Aorta (tissue), 5 donors: ENCODE measurements at places on chromosomes 11 and 22. TPM values are rescaled to one million over a fixed set of nuclear protein-coding genes. Genes with fewer than 3 reads are reported as not detected.

APOA1 gene
- total RNA-seq, result not detected

CALCA gene
- 0.97 TPM for total RNA-seq

TEX54 gene
- total RNA-seq, result not detected

LINC01488 gene
- total RNA-seq, result not detected

C11orf87 gene
- not detected for total RNA-seq

CATSPERZ gene
- not detected for total RNA-seq

GRCh38 chr11:1555713-1556153 lies 16.3 kb downstream of the DUSP8 start:
- H3K4me3 ChIP-seq, result no peak overlapping the region
- no peaks in the 10 kb centered on the region for H3K36me3 ChIP-seq
- H3K4me1 ChIP-seq, result no peaks in the 10 kb centered on the region
- H3K27me3 ChIP-seq, result no peaks in the 10 kb centered on the region

GRCh38 chr11:116928102-116928777 lies 90.8 kb upstream of the APOA1 start:
- H3K4me1 ChIP-seq, result no peaks in the 10 kb centered on the region
- no peak for DNase-seq
- no peak overlapping the region for H3K27ac ChIP-seq
- H3K36me3 ChIP-seq, result peaks cover 4% of the 10 kb centered on the region
- H3K27me3 ChIP-seq, result no peaks in the 10 kb centered on the region

GRCh38 chr11:65727865-65728264 lies 7.3 kb upstream of the RNASEH2C start:
- H3K27me3 ChIP-seq, result no peaks in the 10 kb centered on the region
- no peak overlapping the region for H3K4me3 ChIP-seq
- H3K27ac ChIP-seq, result no peak overlapping the region
- DNase-seq, result no peak
- no peaks in the 10 kb centered on the region for H3K36me3 ChIP-seq

GRCh38 chr22:48513929-48514328 lies 1313.7 kb downstream of the BRD1 start:
- H3K27me3 ChIP-seq, result no peaks in the 10 kb centered on the region
- no peak for DNase-seq
- no peaks in the 10 kb centered on the region for H3K36me3 ChIP-seq
- no peak overlapping the region for H3K27ac ChIP-seq
- H3K4me3 ChIP-seq, result no peak overlapping the region

GRCh38 chr22:39315389-39315788 lies 4.0 kb downstream of the RPL3 start:
- H3K4me1 ChIP-seq, result no peaks in the 10 kb centered on the region

GRCh38 chr11:121762820-121763219 lies 310.1 kb upstream of the SORL1-AS1 start:
- H3K36me3 ChIP-seq, result no peaks in the 10 kb centered on the region
- no peaks in the 10 kb centered on the region for H3K4me1 ChIP-seq
- no peak overlapping the region for H3K4me3 ChIP-seq
- no peaks in the 10 kb centered on the region for H3K27me3 ChIP-seq
- peak; percentile 51 for DNase-seq

- H3K4me3 ChIP-seq, result no peak overlapping the region
- H3K27me3 ChIP-seq, result no peaks in the 10 kb centered on the region
- no peak for DNase-seq
- H3K36me3 ChIP-seq, result no peaks in the 10 kb centered on the region
- no peak overlapping the region for H3K27ac ChIP-seq
Observed at GRCh38 chr11:124930799-124931198, 5.0 kb downstream of the HEPACAM start.

GRCh38 chr11:103091064-103091800 lies 728 bp downstream of the DCUN1D5 start:
- H3K4me1 ChIP-seq, result no peaks in the 10 kb centered on the region
- no peaks in the 10 kb centered on the region for H3K36me3 ChIP-seq
- DNase-seq, result peak; percentile 80
- H3K27ac ChIP-seq, result no peak overlapping the region

DNA sequence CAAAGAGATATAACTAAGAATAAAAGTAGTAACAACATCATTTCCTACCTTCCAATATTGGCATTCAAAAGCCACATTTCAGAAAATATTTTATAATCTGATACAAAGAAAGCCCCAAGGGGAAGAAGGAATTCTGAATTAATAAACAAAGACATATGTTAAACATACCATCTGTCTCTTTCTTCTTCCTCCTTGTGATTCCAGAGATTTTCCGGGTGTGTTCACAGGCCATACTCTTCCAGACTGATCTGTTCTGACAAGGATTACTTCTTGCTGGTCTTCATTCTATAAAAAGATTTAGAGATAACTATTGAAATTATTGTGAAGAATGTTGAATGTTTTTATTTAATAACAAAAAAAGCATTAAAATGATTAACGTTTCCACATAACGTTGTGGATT lies 65.0 kb downstream of the CWF19L2 start:
- DNase-seq, result no peak
- no peaks in the 10 kb centered on the region for H3K27me3 ChIP-seq
- H3K4me1 ChIP-seq, result no peaks in the 10 kb centered on the region

DNA sequence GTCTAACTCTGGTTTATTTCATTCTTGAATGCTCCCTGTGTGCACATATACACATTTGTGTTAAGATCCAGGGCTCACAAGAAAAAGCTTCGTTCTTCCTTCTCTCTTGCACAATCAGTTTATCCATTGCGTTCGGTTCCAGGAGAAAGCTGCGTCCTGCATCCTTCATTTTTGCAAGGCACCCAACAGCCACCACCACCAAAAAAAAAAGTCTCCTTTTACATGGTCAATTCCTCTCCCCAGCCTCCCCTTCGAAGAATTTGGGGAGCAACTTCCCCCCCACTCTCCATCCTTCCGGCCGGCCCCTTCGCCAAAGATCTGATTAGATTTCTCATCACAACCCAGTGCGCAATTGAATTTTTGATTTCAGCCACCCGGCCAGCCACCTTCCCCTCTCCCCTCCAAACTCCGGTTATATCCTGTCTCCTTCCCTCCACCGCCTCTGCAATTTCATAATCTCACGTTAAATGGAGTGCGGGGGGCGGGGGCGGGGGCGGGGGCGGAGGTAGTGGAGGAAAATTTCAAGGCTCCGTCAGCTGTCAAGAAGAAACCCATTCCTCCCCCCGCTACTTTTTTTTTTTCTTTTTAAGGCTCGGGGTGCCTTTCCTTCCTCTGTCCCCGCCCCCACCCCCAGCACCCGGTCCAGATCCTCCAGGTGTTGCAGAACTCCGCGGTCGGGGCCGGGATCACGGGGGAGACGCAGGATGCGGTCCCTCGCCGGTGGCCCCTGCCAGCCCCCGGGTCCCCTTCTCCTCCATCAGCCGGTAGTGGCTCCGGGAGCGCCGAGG lies 1166.5 kb downstream of the LRRC4C start:
- no peaks in the 10 kb centered on the region for H3K36me3 ChIP-seq
- H3K4me1 ChIP-seq, result no peaks in the 10 kb centered on the region
- no peak for DNase-seq
- H3K27ac ChIP-seq, result no peak overlapping the region

DNA sequence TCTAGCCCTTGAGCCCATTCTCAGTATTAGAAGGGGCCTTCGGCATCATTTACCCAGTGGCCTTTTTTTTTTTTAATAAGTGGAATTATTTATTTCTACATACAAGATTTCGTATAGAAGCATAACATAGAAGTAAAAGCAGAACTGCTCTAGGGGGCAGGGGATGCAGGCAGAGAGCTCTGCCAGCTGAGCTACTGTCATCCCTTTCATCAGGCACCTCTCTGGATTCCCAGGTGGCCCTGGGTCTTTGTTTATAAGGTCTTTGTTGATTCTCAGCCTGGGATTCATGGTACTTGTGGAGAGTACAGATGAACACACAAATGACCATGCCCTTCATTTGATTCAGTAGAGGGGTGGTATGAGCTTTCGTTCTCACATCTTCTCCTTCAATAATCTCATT lies 66.4 kb downstream of the GAB2 start:
- H3K4me3 ChIP-seq, result no peak overlapping the region
- no peaks in the 10 kb centered on the region for H3K36me3 ChIP-seq
- H3K4me1 ChIP-seq, result peaks cover 13% of the 10 kb centered on the region
- no peak for DNase-seq
- no peaks in the 10 kb centered on the region for H3K27me3 ChIP-seq

DNA sequence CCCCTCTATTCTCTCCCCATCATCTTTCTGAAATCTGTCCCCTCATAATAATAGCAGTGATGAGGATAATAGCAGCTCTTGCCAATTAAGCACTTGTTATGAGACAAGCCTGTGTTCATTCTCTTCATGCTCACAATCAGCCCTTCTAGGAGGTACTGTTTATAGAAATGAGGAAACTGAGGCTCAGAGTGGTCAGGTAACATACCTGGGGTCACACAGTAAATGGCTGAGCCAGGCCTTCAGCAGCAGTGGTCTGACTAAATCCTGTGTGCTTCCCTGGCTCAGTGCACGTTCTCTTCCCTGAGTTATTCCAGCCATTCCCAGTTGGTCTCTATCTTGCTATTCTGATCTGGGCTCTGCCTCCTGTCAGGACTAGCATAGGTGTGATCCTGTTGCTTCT lies 3.8 kb upstream of the CNIH2 start:
- H3K27ac ChIP-seq, result no peak overlapping the region
- DNase-seq, result no peak
- no peaks in the 10 kb centered on the region for H3K27me3 ChIP-seq

GRCh38 chr22:26170795-26171580 lies 1.7 kb downstream of the SEZ6L start:
- H3K27ac ChIP-seq, result no peak overlapping the region
- H3K27me3 ChIP-seq, result no peaks in the 10 kb centered on the region

- H3K36me3 ChIP-seq, result no peaks in the 10 kb centered on the region
- H3K27me3 ChIP-seq, result no peaks in the 10 kb centered on the region
- H3K27ac ChIP-seq, result no peak overlapping the region
- no peak for DNase-seq
- H3K4me1 ChIP-seq, result no peaks in the 10 kb centered on the region
Observed at GRCh38 chr11:44198146-44198724, 102.8 kb downstream of the EXT2 start.

DNA sequence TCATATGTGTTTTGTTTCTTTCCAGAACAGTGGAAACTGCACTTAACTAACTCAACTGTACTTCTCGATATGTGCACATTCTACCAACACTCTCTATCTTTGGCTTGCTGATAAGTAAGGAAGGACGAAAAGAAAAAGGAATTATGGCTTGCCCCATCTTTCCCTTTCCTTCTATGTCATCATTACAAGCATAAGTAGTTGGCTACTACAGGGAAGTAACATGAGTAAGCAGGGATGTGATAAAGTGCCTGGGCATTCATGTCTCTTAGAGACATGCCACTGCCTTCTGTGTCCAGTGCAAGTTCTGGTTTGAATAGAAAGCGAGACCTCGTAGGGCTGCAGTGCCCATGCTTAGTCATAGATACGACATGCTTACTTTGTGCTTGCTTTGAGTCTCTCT lies 342.5 kb downstream of the ETS1 start:
- no peak overlapping the region for H3K4me3 ChIP-seq
- no peak overlapping the region for H3K27ac ChIP-seq
- no peaks in the 10 kb centered on the region for H3K36me3 ChIP-seq
- no peak for DNase-seq

DNA sequence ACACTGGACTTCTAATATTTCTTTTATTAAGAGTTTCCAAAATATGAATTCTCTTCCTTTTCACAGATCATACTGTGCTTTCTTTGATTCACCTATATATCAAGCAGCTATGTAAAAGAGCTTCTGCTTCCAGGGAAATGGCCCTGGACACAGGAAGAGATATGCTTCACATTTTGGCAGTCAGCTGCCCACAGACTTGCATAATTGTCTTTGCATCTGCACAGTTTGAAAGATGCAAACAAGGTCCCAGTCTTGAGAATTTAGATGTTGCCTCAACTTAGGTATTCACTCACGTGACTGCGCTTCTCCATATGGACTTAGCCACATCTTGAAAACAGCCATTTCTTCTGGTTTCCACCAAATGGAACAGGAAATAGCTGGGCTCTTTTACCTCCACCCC lies 92.3 kb upstream of the POU2AF2 start:
- no peaks in the 10 kb centered on the region for H3K4me1 ChIP-seq
- DNase-seq, result no peak

DNA sequence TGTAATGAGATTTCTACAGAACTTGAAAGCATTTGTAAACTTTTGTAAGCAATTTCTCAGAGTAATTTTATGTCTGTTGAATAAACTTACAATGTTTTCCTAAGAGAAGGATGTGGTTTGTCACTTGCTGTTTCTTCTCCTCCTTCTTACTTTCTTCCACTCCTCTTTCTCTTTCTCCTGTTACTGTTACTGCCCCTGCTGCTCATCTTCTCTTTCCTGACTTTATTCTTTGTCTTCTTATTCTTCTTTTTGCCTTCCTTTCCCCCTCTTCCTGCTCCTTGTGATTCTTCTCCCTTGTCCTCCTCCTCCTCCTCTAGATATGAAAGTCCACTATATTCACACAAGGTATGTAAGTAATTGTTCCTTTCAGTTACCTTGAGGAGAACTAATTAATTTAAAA lies 31.1 kb upstream of the MMP7 start:
- H3K4me3 ChIP-seq, result no peak overlapping the region
- no peak for DNase-seq
- H3K4me1 ChIP-seq, result no peaks in the 10 kb centered on the region
- no peak overlapping the region for H3K27ac ChIP-seq
- no peaks in the 10 kb centered on the region for H3K27me3 ChIP-seq
- H3K36me3 ChIP-seq, result no peaks in the 10 kb centered on the region

DNA sequence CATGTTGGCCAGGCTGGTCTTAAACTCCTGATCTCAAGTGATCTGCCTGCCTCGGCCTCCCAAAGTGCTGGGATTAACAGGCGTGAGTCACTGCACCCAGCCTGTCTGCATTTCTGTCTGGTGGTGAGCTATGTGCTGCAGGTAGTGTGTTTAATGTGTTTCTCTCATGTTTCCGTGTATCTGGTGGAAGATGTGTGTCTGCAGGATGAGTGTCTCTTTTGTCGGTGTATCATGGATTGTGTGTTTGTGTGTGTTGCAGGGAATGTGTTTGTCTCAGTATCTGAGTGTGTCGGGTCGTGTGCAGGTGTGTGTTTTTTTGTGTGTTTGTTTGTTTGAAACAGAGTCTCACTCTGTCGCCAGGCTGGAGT lies 16.1 kb downstream of the SCARF2 start:
- no peak overlapping the region for H3K27ac ChIP-seq
- H3K4me1 ChIP-seq, result no peaks in the 10 kb centered on the region
- no peaks in the 10 kb centered on the region for H3K27me3 ChIP-seq
- DNase-seq, result peak; percentile 9
- H3K4me3 ChIP-seq, result no peak overlapping the region
- H3K36me3 ChIP-seq, result no peaks in the 10 kb centered on the region

GRCh38 chr11:129324533-129325175 lies 51.0 kb upstream of the BARX2 start:
- no peaks in the 10 kb centered on the region for H3K36me3 ChIP-seq
- no peak overlapping the region for H3K4me3 ChIP-seq
- no peak for DNase-seq
- H3K4me1 ChIP-seq, result no peaks in the 10 kb centered on the region
- no peaks in the 10 kb centered on the region for H3K27me3 ChIP-seq
